ENCODE measurements at places on chromosomes 6 and 20.

DNA sequence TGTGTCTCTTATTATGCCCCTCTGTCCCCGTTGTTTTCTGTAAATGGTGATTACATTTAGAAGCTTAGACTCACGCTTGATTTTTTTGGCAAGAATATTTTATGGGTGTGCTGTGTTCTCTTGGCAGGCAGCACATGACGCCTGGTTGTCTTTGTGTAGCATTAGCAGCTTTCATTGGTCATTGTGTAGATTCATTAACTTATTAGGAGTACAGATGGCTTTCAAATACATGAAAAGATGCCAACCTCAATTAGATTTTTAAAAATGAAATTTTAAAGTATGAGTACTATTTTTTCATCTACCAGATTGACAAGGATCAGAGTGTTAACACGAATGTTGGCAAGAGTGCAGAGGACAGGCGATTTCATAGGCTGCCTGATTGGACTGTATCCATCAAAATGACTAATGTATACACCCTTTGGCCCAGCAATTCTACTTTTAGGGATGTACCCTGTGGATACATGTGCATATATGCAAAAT, 15.2 kb downstream of the COX4I2 start:
- DNase-seq, result no peak

- DNase-seq, result no peak
Observed at GRCh38 chr20:61846741-61847419, 218.8 kb downstream of the TAF4 start.

DNA sequence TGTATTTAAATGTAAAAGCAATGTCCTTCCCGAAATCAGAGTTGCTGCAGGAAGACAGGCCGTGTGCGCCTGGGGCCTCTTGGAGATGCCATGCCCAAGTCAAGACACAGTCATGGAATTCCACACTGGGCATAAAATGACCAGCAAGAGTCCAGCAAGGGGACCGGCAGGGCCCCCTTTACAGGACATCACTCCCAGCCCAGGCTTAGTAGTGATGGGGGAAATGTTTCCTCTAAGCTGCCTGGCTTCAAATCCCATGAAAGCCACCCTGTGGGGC, 1.9 kb upstream of the PPP1R3G start:
- no peak for DNase-seq

DNA sequence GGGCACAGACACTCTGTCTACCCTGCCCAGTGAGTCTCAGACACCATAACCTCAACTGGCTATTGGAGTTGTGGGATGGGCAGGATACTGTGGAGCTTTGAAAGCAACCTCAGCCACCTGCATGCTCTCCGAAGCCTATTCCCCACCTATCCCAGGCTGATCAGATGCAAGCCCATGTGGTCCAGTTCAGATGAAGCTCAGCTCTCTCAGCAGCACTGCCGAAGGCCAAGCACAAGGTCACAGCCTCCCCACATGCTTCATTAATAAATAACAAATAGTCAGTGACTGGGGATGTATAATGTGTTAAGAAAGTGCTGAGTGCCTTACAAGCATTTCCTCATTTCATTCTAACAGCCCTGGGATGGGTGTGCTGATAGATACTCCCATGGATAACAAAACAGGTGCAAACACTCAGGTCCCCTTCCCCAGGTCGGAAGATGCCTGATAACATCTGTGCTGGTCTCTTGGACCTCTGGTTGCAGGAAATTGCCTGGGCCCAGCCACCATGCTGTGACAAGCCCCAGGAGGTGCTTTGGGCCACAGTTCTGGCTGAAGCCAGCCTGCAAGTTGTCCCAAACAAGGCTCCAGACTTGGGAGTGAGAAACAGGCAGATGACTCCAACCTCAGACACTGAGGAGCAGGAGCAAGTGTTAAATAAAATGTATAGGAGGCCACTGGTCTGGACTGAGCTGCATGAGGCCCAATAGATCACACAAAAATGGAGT, 3.7 kb downstream of the ACSS1 start:
- no peak for DNase-seq

GRCh38 chr6:912871-913835, 220.2 kb upstream of the EXOC2 start:
- no peak for DNase-seq

- DNase-seq, result no peak
Observed at GRCh38 chr6:99458319-99458718, 33.2 kb upstream of the PNISR start.

- no peak for DNase-seq
Observed at GRCh38 chr6:3157131-3157933, at the start of gene TUBB2A. TUBB2A (minus strand) TSS chr6:3157544; CDS start chr6:3157463, 81 bp downstream.

DNA sequence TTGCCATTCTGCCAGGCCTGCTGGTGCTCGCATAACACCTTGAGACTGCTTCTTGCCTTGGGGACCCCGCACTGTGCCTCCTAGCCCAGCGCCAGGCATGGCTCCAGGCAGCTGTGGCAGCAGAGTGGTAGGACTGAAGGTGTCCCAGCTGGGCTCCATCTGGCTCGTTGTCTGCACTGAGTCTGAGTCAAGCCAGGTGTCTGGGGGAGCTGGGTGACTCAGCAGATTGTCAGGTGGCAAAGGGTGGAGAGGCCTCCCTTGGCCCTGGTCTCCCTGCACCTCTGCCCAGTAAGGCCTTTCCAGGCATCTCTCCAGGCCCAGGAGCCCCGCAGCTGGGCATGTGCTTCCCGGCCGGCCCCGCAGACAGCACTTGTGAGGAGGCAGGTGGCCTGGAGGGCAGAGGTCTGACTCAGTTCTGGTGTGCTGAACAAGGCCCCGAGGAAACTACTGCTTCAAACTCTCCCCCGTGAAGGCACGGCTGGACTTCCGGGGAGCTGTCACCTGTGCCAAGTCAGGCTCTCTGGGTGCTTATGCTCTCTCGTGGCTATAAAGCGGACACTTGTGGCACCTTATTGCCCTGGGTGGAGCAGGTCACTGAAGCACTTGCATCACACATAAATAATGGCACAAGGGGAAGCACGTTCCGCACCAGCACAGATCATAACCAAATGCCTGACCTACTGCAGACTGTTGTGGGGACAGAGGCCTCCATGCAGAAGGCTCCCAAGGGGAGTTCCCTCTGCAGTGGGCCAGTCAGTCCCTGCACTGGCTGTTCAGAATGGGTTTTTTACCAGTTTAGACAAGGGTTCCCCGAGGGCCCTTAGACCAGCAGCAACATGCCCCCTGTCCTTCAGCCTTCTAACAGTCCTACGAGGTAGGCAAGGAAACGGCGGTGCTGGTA, 27.5 kb downstream of the FOXC1 start:
- no peak for DNase-seq

- DNase-seq, result no peak
Observed at GRCh38 chr20:6558341-6558740, 209.1 kb upstream of the BMP2 start.

DNA sequence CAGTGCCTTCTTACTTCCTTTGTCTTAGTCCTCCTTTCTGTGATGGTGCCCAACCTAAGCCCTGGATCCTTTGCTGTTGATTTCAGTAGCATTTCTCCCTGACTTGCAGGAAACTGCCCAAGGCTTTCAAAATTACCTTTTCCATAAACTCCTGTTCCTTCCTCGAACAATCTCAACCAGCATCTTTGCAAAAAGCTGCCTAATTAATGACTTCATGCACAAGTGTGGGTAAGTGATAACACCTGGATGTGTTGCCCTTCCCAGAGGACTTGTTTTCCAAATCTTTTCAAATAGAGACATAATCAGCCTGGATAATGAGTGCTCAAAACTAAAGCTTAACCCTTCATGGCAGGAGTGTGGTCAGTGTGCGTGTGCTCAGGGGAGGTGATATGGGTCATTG, 118.0 kb downstream of the PCSK2 start:
- no peak for DNase-seq

- DNase-seq, result no peak
Observed at GRCh38 chr20:5928836-5929715, 21.3 kb downstream of the TRMT6 start.

GRCh38 chr6:93317592-93317991, 101.8 kb downstream of the EPHA7 start:
- no peak for DNase-seq

DNA sequence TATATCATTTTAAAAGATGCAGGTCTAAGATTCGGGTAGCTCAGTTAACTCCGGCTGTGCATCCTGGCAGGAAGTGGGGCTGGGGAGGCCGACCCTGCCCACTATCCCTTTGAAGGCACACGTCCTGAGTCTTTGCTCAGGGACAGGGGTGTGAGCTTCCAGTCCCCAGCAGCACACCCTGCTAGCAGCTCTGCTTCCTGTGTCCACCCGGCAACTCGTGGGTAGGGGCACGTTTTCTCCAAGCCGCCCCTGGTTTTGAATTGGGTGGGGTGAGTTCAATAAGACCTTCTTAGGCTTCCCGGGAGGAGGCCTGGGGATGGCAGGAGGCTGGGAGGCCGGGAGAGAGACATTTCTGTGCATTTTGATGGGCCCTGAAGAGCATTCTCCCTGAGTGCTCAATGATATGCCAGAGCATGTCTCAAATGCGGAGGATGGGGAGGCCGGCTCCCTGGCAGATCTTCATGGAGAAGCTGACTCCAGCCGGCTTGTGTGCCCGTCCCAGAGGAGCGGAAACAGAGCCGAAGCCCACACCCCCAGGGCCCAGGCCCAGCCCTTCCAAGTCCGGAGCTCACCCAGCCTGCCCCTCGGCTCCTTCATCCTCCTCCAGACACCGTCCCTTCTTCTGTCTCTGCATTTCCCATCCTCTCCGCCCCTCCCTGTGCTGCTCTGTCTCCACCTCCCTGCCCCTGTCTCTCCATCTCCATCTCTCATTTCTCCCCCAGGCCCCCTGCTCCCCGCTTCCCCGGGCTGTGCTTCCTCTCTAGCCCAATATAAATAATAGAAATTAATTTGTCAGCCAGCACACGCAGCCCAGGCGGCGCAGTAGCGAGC, 36.3 kb upstream of the ZFAND3 start:
- no peak for DNase-seq

GRCh38 chr6:165618241-165618640, 44.8 kb downstream of the PDE10A start:
- DNase-seq, result no peak

DNA sequence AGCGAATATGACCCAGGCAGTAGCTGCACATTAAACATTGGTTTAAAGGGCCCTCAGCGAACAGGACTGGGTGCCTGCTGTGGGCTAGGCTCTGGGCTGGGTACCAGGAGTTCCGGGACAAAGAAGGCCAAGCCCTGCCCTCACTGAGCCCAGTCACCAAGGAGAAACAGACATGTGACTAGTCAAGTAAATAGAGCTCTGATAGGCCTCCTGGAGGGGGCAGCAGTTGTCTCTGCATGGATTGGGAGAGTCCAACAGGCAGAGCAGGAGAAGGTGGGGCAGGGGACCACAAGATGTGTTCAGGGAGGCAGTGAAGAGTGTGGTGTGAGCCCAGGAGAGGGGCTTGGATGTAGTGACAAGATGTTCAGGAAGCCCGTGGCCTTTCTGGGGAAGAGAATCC, 3.1 kb downstream of the HM13 start:
- no peak for DNase-seq

DNA sequence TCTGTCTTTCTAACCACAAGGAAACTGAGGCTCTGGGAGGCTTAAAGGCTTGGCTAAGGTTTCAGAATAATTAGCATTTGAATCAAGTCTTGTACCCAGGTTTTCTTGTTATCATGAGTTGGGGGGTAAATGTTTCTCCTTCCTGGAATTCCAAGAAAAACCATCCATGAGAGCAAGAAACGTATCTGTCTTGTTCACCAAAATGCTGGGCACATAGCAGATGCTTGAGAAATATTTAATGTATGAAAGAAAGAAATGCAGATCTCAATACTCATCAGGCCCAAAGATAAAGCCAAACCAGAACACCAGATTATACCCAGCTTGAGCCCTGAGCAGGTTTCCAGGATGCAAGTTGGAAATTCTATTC, 164.6 kb downstream of the CLIC5 start:
- DNase-seq, result no peak

GRCh38 chr6:108581237-108581931, 20.7 kb downstream of the FOXO3 start:
- no peak for DNase-seq

DNA sequence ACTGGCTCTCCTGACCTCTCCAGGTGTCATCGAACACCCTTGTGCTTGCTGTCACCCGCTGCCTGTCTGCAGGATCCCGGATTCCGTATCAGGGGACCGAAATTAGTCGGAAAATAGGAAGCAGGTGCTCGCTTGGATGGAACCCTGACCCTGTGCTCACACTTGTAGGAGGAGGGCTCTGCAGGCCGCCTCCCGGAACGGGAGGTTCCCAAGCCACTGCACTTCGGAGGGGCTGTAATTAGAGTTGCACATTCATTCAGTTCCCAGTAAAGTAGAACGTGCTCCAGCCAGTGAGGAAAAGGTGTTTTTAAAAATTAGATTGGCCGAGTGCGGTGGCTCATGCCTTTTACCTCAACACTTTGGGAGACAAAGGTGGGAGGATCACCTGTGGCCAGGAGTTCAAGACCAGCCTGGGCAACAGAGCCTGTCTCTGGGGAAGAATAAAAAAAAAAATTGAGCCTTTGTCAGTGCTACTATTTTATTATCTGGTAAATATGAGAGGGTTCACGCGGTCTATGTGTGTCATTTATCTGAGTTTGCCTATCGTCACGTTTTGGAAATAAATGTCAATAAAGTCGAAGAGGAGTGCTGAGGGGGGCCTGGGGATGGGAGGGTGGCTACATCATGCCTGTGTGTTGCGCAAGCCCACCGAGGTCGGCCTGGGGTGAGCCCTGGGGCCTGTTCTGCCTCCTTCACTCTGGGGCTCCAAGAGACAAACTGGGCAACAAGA, 1.5 kb upstream of the GMEB2 start:
- DNase-seq, result no peak

GRCh38 chr6:5905431-5906339, 101.0 kb downstream of the NRN1 start:
- DNase-seq, result no peak

DNA sequence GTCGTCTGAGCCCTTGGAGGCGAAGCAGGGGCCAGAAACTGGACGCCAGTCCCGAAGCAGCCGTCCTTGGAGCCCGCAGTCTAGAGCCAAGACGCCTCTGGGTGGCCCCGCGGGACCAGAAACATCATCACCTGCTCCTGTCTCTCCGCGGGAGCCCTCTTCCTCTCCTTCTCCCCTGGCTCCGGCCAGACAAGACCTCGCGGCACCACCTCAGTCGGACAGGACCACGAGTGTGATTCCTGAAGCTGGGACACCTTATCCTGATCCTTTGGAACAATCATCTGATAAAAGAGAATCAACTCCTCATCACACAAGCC, 416 bp downstream of the RSPH4A start:
- no peak for DNase-seq

DNA sequence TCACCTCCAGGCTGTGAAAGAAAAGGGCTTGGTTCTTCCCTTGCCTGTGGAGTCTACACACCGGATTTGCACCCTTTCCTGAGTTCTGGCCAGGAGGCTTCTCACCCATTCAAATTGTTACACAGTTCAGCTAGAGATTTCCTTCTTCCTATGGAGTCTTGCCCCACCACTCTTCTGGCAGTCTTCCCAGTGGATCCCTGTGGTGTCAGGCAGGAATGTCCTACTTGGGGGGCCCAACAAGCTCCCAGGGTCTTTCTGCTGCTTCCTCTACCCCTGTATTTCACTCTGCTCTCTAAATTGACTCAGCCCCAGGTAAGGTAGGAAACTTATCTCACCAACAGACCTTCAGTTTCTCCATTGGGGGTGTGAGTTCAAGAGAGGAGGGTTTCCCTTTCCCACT, 14.0 kb upstream of the CST9L start:
- DNase-seq, result no peak
